NCI-H187 treated with DMSO at 0.1 percent for 48 hours (cell line): ENCODE measurements at places on chromosomes 1 and 21.

DNA sequence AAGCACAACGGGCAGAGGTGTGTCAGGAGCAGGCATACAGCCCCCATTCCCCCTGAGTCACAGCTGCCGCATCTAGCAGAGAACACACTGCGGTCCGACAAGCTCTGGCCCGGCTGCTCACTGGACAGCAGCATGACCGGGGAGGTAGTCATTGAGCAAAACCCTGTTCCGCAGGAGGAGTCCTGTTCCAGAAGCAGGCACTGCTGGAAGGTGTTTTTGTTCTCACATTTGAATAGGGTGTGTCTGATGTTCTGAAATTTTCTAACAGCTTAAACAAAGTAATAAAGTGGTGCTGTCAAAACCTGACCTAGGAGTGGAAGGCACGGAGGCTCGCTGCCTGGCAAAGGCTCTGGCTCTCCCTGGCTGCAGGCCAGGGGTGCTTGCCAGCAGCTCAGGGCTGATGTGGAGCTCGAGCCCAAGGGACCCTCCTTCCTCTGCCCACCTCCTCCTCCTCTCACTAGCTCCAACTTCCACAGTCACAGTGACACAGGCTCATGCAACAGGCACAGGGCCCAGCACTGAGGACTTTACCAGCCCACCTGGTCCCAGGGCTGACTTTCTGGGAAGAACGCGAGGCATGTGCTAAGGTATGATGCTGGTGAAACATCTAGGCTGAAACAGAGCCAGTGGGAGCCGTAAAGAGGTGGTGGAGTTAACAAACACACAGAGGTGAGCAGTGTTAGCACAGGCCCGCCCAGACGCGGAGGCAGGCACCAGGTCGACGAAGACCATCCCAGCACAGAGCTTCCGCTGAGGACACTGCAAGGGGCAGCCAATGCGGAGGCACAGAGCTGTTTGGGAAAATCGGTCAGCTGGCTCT, 118.6 kb upstream of the IFFO2 start:
- no peak for DNase-seq

GRCh38 chr21:20253261-20253660, 744.9 kb upstream of the NCAM2 start:
- DNase-seq, result no peak

DNA sequence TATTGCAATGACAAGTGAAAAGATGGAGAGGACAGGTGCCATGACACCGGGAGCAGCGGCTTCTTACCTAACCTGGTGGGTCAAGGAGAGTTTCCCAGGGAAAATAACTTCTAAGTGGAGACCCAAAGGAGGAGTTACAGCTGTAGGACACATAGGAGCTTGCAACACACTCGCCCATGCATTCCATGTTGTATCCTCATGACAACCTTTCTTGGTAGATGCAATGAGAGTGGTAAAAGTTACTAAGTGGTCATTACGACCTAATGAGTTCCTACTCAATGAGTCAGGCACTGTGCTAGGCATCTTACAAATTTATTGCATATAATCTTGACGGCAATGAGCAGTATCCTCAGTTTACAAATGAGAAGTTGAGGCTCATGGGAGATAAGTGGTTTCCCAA, 119.5 kb upstream of the HOOK1 start:
- DNase-seq, result no peak

GRCh38 chr1:154975409-154976059, 1.1 kb downstream of the CKS1B start:
- DNase-seq, result no peak

DNA sequence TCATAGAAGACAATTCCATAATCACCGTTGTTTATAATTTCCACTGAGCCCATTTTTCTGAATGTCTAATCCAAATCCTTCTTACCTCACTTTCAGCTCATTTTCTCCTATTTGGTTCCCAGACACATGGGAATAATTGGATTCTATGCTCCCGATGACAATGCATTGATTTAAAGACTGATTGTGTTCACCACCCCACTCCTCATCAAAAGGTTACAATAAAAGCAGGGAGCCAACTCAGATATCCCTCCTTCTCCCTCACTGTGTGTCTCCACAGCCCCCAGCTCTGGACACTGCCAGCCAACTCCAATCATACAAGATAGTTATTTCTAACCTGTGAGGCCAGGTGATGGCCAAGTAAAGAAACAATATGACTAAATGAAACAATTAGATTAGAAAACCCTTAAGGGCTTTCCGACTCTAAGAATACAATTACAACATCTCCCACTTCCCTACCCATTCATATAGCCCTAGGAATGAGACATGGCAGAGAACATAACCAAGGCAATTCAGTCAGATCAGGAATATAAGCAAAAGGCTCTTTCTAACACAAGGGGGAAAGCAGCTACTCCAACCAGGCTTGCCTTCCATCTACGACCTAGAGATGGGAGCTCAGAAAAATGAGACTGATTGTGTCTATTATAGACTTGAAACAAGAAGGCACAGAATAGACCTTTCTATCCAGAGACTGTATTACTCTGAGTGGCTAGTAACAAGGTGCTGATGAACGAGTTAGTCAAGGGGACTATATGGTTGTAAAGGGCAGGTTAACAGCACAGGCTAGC, 28.5 kb upstream of the CADM3 start:
- no peak for DNase-seq

DNA sequence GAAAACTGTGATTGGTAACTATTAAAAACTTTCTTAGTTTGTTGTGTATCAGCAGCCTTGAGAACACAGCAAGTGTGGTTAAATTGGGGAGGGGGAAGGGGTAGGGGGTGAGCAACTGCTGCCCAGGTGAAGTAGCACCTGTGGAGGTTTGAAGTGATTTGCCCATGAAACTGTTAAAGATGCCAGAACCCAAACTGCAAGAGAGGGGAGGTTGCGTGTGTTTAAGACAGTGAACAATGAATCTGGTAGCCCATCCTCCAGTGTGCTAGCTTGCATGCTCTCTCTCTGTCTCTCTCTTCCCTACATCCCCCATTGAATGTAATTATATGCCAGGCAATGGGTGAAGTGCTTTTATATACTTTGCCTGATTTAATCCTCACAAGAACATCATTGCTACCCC, 154.7 kb downstream of the RUNX1 start:
- DNase-seq, result no peak

GRCh38 chr1:180494370-180494769, 8.0 kb downstream of the ACBD6 start:
- DNase-seq, result no peak

DNA sequence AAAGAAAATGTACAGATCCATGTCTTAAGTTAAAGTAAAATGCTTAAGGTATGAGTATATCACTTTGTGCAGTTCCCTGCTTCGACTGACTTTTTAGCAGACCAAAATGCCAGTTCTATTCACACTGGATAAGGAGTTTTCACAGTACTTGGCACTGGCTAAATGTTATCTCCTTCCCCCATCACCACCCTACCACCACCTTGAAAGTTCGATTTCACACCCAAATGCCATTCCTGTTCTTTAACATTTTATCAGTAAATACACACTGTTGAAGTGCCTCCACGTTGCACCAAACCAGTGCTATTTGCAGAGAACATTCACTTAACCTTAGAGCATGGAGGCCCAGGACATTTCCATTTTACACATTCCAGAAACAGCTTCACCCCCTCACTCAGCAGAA, 100.0 kb downstream of the URB2 start:
- no peak for DNase-seq

- no peak for DNase-seq
Measured at GRCh38 chr1:119602169-119602568, 45.9 kb downstream of the ZNF697 start.

DNA sequence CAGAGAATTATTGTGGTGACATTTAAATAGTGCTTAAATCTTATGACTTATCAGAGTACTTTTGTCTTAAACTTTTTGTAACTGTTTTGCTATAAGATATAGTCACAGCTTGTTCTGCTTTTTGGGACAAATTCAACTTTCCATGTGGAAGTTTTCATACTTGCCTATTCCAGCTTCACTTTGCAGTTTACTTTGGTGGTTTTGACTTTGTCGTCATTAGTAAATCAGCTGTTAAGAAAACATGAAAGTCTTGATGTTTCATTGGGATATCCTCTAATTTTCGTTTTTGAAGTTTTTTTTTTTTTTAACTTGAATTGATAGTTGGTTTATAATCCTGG, 31.3 kb downstream of the SDCCAG8 start:
- DNase-seq, result no peak

DNA sequence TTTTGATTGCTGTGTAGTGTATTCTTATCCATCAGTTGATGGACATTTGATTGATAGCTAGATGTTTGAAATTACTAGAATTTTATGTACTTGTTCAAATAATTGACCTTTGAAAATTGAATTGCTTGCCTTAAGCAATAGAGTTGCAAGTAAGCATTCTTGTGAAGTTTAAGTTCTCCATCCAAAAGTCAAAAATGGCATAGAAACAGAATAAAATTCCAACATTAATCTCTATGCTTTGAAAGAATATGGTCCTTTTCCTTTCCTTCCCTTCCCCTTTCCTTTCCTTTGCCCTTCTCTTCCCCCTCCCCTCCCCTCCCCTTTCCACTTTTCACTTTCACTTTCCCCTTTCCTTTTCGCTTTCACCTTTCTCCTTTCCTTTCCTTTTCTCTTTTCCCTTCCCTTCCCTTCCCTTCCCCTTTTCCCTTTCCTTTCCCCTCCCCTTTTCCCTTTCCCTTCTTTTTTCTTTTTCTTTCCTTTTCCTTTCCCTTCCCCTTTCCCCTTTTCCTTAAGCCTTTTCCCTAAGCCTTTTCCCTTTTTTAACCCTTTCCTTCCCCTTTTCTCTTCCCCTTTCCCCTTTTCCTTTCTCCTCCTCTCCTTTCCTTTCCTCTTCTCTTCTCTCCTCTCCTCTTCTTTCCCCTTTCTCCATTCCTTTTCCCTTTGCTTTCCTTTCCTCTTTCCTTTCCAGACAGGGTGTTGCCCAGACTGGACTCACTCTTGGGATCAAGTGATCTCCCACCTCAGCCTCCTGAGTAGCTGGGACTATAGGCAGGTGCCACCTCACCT, 67.4 kb downstream of the SASS6 start:
- no peak for DNase-seq

- DNase-seq, result no peak
Measured at GRCh38 chr1:90143591-90143990, 148.7 kb downstream of the ZNF326 start.

- no peak for DNase-seq
Measured at GRCh38 chr1:214155987-214156625, 124.9 kb upstream of the SMYD2 start.

- no peak for DNase-seq
Measured at GRCh38 chr1:38741341-38741740, 118.2 kb downstream of the RRAGC start.

DNA sequence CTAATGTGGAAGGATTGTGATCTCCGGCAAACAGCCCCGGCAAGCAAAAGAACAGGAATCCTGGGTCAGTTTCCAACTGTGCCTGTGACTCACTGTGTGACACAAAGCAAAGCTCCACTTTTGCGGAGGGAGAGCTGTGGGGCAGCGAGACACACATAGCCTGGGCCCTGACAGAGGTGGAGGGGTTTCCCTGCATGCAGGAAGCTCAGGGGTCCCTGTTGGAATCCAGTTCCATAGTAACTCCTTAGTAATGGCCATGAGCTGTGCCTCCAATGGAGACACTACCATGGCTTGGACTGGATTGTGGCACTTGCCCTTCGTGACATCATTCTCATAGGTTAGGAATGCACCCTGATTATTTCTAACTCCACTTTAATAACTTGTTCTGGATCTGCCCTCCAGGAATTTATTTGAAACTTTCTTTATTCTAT, 47.0 kb upstream of the ATF3 start:
- DNase-seq, result no peak

- no peak for DNase-seq
Measured at GRCh38 chr1:9289711-9290485, 2.8 kb upstream of the SPSB1 start.

DNA sequence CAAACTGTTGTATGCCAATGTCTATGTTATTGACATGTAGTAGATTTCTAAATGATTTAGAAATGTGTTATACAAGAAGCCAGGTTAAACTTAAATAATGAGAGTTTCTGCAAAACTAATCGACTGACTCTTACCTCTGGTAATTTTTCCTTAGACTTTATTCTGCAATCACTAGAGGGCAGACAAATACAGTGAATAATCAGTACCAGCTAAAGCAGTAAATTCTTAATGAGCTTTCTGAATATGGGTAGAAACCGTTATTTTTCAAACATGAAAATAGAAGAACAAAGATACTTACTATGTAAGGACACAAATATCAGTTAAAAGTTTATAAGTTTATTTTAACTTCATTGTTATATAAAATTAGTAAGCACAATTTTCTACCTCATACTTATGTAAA, 97.9 kb upstream of the RGS1 start:
- no peak for DNase-seq

DNA sequence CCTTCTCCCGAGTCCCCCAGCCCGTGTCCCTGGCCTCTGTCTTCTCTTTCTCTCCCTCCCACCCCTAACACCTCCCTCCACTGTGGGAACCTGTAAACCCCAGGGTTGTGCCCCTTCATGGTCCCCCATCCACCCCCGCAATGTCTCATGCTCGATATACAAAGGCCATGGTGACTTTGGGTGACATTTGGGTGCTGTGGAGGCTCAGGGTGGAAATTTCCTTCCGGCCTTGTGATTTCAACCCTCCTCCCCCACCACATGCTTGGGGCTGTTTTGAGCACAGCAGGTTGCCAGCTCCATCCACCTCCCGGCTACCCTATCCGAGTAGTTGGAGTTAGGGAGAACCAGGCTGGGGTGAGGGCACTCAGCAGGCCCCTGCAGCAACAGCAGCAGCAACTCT, 25.7 kb upstream of the VPS13D start:
- no peak for DNase-seq

DNA sequence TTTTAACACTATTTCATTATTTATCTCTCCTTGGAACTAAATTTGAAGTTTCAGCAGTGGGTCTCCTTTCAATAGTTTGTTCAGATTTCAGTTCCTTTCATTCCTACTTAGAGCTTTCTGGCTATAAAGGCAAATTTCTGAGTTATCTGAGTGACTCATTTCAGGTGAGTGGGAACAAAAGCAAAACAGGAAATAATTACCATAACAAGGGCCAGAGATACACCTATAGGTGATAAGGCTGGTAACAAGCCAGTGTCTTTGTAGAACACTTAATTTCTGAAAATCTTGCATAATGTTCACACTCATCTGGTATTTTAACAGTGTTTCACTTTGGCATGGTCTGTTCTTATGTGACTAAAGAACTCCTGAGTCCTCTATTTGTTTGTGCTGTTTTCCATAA, 64.5 kb upstream of the PRRC2C start:
- no peak for DNase-seq

- no peak for DNase-seq
Measured at GRCh38 chr1:65401612-65402011, 18.9 kb upstream of the LEPR start.

DNA sequence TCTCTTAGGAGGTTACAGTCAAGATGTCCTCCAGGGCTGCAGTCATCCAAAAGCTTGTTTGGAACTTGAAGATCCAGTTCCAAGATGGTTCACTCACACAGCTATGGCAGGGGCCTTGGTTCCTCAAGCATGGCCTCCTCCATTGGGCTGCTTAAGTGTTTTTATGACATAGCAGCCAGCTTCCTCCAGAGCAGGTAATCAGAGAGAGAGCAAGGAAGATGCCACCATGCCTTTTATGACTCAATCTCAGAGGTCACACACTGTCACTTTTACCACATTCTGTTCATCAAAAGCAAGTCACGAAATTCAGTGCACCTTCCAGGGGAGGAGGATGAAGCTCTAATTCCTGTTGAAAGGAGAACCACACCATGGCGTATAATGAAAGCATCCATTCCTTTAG, 17.1 kb downstream of the ELAPOR1 start:
- DNase-seq, result no peak
